CD8-positive, alpha-beta memory T cell (primary cell): ENCODE measurements at places on chromosomes 6 and 20.

DNA sequence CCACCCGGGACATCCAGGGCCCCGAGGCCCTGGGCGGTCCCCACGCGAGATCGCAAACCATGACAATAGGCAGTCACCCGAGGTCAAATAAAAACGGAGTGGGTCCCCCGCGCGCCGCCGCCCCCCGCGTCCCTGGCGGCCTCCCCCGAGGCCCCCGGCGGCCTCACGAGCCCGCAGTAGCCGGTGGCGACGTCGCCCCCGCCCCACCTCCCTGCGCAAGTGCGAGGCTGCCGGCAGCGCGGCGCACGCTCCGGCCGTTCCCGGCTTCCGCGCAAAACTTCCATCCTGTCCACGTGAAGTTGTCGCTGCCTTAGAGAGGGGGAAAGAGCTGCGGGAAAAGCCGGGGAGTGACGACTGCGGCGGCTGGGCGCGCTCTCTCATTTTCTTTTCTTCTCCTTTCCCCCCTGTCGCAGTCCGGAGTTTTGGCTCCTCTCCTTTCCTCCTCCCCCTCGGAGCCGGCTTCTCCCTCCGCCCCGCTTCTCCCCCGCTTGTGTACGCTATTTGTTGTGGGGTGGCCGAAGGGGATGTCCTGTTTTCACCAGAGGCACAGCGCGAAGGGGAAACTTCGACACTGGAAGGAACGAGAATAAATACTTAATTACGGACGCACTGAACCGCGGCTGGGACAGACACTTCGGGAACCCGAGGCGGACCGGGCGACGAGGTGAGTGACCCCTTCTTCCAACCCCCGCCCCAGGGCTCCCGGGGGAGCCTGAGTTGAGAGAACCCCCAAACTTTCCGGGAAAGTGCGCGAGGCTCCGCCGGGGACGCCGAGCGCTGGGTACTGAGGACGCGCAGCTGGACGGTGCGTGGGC, at the start of gene EYA4:
TSS of gene EYA4 (plus strand) at position 272 of the 815 bp plus-strand sequence. CDS start 33,424 bp downstream, outside the sequence.
- DNase-seq: no peak

- DNase-seq: no peak
Observed at GRCh38 chr6:116439522-116440051, 21.6 kb upstream of the CALHM6 start.

DNA sequence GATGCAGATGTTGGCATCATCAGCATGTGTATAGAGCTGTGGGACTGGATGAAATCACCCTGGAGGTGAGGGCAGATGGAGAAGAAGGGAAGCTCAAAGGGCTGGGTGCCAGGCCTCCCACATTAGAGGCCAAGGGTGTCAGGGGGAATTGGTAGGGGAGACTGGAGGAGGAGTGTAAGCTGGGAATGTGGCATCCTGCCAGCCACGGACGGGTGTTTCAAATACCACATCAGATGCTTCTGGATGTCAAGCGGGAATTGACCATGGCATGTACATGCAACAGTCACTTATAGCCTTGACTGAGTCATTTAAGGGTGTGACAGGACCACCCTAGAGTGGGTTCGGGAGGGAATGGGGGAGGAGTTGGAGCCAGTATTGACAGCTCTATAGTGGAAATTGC, 9.6 kb downstream of the ERGIC3 start:
- DNase-seq: no peak

- DNase-seq: no peak
Observed at GRCh38 chr6:16518265-16518664, 243.0 kb downstream of the ATXN1 start.

DNA sequence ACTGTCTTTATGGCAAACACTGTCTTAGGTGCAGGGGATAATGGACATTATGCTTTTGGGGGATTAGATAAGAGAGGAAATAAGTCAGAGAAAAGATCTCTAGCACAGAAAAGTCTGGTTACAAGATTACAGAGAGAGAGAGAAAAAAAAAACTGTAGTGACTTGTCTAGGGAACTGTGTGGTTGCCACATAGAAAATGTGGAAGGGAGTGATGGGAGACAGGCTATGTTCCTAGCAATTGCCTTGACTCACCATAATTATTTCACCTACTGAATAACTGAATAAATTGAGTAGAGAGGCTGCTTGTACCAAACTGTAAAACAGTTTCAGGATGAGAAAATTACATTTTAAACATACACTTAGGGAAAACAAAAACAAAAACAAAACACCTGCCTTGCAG, 229.7 kb downstream of the LAMA2 start:
- no peak for DNase-seq

GRCh38 chr20:2341336-2341735, 39.4 kb upstream of the TGM6 start:
- no peak for DNase-seq

- no peak for DNase-seq
Observed at GRCh38 chr20:1872459-1873097, 22.6 kb upstream of the SIRPA start.

- DNase-seq: no peak
Observed at GRCh38 chr6:2920671-2921112, 17.6 kb upstream of the SERPINB9 start.

DNA sequence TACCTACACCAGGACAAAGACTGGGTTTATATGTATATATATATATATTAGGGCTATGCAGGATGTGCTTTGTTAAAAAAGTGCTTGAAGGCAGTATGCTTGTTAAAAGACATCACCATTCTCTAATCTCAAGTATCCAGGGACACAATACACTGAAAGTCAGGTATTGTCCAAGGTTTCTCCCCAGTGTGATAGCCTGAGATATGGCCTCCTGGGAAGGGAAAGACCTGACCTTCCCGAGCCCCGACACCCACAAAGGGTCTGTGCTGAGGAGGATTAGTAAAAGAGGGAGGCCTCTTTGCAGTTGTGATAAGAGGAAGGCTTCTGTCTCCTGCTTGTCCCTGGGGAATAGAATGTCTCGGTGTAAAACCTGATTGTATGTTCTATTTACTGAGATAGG, 156.9 kb downstream of the GPX5 start:
- no peak for DNase-seq

DNA sequence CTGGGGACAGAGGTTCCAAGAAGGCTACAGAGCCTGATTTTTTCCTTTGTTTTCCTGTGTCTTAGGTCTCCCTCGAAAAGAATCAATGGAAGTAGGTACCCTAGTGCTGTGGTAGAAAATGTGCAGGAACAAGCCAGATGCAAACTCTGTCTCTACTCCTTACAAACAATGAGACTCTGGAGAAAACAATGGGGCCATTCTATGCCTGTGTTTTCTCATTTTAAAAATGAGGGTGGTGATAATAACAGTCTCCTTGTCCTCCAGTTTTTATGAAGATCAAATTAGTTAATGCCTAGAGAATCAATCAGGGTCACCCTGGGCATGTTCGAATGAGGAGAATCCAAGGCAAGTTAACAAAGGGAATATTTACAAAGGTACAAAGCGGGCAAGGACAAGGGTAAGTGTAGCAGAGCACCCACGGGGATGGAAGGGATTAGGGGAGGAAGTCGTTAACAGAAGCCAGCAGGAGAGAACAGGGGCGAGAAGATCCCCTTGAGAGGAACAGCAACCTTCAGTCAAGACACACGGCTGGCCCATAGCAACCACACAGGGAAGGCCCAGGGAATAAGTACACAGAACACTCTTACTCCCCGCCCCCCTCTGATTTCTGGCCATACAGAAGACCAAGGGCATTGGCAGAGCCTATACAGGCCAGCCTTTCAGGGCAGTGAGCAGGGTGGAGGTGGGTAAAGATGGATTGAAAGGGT, 342.8 kb downstream of the PTPRT start:
- no peak for DNase-seq

- DNase-seq: no peak
Observed at GRCh38 chr6:52840763-52841585, at the start of gene GSTA5. TSS of gene GSTA5 (minus strand) at chr6:52840813.

DNA sequence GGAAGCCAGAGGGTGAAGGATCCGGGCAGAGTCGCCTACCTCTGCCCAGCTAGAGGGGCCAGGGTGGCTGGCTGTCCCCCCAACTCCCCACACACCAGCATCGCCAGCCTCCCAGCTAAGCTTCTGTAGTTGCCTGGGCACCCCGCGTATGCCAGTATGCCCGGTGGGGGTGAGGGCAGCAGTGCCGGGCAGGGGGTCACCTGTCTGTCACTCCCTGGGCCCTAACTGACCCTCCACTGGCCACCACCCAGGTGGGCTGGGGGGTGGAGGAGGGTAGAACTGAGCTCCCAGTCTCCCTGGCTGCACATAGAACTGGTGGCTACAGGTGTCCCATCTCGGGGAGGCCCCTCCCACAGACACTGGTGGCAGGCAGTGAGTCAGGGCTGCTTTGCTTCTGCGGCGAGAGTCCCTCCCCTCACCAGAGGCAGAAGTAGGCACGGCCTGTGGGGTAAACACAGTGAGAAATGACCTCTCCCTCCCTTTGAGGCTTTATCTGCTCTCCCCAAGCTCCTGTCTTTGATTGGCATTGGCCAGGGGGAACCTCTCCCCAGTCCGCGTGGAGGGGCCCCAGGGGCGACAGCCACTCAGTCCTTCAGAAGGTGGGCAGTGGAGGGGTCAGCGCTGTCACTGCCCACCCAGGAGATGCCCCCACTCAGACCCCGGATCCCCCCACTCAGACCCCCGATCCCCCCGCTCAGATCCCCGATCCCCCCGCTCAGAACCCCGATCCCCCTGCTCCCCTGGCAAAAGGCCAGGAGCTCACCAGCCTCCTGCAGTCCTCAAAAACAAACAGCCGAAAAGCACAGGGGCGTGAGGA, 2.5 kb downstream of the NTSR1 start:
- DNase-seq: no peak

- no peak for DNase-seq
Observed at GRCh38 chr20:5656126-5656525, 94.1 kb upstream of the SHLD1 start.

GRCh38 chr20:12786276-12786675, 222.5 kb upstream of the SPTLC3 start:
- no peak for DNase-seq

- DNase-seq: no peak
Observed at GRCh38 chr6:18473755-18474154, 86.6 kb downstream of the RNF144B start.

GRCh38 chr6:139925894-139926641, 551.6 kb upstream of the CITED2 start:
- DNase-seq: no peak

DNA sequence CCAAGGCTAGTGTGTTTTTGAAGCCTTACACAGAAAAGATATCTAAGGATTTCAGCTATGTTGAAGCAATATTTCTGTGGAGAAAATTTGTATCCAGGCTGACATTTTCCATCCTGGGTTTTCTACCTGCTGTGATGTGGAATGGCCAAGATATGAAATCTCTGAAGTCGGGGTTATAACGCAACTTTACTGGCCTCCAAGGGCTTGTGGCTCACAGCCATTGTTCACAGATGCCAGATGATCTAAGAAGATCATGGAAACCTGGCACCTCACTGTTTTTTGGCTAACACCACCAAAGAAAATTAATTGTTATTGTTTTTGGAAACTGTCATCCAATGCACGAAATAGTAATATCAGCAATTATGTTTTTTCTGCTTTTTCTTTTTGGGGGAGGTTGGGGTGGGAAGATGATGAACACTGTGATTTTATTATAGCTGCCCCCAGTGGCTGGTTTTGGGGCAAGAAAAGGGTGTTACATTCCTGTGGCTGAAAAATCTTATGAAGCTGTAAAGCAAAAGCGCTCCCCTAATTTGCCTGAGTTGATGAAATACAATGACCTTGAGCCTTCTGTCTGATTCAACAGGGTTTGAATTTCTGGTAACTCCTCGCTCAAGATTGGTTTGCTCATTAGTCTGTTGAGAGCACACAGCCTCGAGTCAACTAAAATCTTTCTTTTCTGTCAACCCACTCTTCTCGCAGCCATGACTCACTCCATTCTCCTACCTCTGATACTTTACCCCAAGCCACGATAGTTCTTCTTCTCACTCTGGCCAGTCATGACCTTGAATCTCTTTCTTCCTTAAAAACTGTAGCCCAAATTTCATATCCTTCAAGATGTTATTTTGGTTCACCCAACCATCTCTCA, 236.7 kb downstream of the PAX1 start:
- DNase-seq: no peak

DNA sequence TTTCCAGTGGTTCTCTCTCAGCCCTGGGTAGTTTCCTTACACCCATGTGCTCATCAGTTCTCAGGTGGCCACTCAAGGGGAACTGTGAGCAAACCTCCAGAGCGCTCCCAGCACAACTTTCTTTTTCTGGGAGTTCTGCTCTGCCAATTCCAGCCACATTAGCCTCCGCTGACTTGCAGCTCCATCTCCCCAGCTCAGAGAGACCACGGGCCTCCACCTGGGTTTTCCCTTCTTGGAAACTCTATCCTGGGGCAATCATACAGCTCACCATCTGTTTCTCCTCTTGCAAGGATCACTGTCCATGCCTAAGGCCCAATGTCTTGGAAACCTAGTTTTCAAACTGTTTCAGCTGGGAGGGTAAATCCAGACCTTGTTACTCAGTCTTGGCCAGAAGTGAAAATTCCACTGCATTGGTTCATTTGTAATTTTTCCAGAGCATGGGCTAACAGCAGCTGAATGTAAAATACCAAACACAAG, 129.9 kb downstream of the EYA2 start:
- DNase-seq: no peak

DNA sequence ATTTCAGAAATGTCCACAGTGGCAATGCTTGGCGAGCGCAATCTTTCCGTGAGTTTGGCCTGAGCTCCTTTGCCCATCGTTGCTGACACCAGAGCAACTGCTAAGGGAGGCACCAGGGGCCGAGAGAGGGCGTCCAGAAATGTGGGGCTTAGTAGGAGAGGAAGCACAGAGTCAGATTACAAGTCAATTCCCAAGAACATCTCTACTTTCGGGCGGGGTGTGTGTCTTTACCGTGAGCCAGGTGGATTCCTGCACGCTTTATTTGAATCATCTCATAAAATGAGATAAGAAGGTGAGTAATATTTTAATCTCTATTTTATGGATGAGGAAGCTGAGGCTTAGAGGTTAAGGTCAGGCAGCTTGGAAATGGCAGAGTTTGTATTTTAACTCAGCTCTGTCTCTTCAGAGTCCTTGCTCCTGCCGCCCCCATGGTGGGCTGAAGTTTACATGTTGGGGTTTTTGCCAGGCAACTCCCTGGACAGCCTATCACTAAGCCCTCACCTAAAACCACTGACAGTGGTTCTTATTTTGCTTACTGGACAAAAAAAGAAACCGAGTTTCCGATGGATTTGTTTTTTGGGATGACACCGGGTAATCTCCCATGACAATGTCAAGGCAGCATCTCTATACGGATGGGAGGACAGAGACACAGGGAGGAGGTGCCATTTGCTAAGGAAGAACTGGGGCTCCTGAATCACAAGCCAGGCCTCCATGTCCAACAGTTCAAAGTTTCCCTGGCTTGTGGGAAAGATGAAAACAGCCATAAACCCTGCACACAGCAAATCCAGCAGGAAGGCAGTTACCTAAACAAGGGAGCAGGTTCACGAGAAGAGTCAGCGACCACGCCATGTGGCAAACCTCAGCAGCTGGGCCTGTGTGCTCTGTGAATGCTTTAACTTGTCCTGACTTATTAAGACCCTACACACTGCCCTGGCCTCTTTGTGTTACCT, 112.6 kb upstream of the SLC24A3 start:
- DNase-seq: no peak

DNA sequence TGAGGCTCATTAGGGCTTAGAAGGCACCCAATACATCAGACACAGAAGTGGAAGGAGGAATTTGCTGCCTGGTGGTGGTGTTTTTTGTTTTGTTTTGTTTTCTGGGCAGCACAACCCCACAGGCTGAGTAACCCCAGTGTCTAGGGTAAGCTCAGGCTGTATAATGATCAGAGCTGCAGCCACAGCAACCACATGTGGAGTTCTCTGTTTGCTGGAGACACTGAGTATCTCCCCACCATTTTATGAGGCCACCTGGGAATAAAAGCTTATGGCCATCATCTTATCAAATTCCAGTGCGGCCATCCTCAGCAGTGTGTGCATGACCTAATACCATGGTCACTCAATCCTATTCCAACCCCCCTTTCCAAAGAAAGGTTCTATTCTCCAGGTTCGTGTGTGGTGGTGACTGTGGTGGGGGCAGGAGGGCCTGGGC, 3.4 kb upstream of the DLL1 start:
- no peak for DNase-seq
